ENCODE measurements at places on chromosomes 2 and 18. TPM values are rescaled to one million over a fixed set of nuclear protein-coding genes. Genes with fewer than 3 reads are reported as not detected.
A peak's percentile ranks its signal among the peaks of the same experiment; 100 is the strongest.

RAD51AP2 gene
- total RNA-seq: not detected

DNA sequence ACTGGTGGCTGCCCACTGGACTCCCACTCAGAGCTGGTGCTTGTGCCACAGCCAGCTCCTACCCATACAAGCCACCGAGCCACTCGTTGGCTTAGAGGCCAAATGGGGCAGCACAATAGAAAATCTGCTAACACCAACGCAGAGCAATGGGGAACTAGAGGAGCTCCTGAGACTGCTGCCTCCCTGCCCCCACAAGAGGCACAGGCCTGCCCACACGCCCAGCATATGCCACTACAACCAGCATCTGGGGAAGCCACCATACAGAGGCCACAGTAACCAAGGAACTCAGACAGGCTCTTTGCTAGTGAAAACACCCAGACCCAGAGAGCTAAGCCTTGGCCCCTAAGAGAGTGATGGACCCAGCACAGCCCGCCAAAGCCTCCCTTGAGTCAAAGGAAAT lies 231.2 kb upstream of the RAB6C start:
- DNase-seq: no peak
- H3K27me3 ChIP-seq: no peaks in the 10 kb centered on the region
- H3K4me1 ChIP-seq: no peaks in the 10 kb centered on the region
- H3K4me3 ChIP-seq: no peak overlapping the region
- H3K27ac ChIP-seq: no peak overlapping the region

DNA sequence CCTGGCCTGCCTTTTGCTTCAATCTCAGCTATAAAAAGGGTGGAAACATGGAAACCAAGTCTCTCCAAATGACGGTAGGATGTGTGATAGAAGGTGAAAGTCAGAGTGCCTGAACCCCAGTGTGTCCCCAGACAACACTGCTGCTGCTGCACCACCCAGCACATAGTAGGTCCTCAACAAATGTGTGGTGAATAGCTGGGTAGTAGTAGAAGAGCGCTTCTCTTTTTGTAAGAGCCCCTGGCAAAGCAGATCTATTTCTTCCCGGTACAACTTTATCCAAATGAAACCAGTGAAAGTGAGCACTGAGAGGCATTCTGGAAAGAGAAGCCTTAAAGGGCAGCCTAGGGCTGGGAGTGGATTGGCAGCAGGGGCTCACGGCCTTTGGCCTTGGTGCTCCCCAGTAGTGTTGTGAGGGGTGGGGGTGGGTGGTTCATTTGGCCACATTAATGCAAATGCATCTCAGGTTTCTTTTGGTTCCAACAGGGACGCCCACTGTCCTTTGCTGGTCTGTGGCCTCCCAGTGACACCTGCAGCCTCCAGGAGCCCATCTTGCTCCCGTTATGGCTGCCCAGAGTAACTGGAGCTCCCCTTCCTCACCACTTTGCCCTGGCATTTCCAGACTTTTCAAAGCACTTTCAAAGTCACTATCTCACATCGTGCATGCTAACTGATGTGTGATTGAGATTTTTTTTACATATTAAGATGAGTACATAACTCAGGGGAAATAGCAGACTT lies 304.3 kb upstream of the EPAS1 start:
- H3K4me1 ChIP-seq: peaks cover 4% of the 10 kb centered on the region
- H3K27ac ChIP-seq: no peak overlapping the region
- no peak for DNase-seq
- H3K4me3 ChIP-seq: no peak overlapping the region
- H3K27me3 ChIP-seq: no peaks in the 10 kb centered on the region
- no peaks in the 10 kb centered on the region for H3K36me3 ChIP-seq

MAP3K19 gene
- not detected for total RNA-seq

GRCh38 chr2:55025627-55026026 lies 24.6 kb downstream of the RTN4 start:
- peaks cover 25% of the 10 kb centered on the region for H3K36me3 ChIP-seq
- H3K4me3 ChIP-seq: no peak overlapping the region
- no peaks in the 10 kb centered on the region for H3K27me3 ChIP-seq

FRZB gene
- total RNA-seq: 0.49 TPM

AKAIN1 gene
- not detected for total RNA-seq

DNA sequence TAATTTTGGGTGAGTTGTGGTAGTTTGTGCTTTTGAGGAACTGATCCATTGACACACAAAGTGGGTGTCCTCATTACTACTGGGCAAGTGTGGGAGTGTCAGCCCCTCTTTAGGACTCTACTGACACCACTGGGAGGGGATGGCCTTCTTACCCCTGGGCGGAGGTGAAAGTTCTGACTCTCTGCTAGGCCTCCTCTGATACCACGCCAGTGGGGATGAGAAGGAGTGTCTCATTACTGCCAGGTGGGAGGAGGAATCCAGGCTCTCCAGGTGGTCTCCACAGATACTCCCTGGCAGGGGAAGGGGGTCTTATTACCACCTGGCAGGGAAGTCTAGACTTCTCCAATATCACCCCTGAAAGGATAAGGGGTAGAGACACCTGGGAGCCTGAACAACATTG lies 9.1 kb downstream of the LCLAT1 start:
- DNase-seq: no peak
- peaks cover 5% of the 10 kb centered on the region for H3K36me3 ChIP-seq
- H3K27me3 ChIP-seq: no peaks in the 10 kb centered on the region
- H3K4me3 ChIP-seq: no peak overlapping the region
- no peaks in the 10 kb centered on the region for H3K4me1 ChIP-seq

GRCh38 chr2:239945751-239946561 lies 79.2 kb downstream of the NDUFA10 start:
- H3K36me3 ChIP-seq: no peaks in the 10 kb centered on the region
- H3K27me3 ChIP-seq: no peaks in the 10 kb centered on the region
- no peaks in the 10 kb centered on the region for H3K4me1 ChIP-seq
- no peak overlapping the region for H3K4me3 ChIP-seq
- no peak for DNase-seq

- H3K36me3 ChIP-seq: peaks cover 15% of the 10 kb centered on the region
- H3K27ac ChIP-seq: no peak overlapping the region
- no peak overlapping the region for H3K4me3 ChIP-seq
- DNase-seq: no peak
- H3K4me1 ChIP-seq: no peaks in the 10 kb centered on the region
Observed at GRCh38 chr2:177483531-177483930, 91.0 kb downstream of the AGPS start.

DNA sequence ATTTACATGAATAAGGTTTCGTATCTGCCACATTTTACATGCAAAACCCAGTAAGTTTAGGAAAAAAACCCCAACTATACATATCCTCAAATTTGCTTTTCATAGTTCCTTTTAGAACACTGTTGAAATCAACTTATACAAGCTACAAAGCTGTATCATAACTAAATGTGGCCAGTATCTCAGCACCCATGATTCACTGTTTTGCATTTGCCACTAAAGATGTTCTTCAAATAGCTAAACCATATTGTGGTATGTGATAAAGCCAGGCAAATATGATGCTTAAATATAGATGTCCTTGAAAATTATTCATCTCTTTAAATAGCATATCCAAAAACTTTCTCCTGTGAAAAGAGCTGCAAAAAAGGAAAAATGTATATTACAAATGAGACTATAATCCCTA lies 29.9 kb downstream of the ROCK2 start:
- no peaks in the 10 kb centered on the region for H3K27me3 ChIP-seq
- no peak overlapping the region for H3K27ac ChIP-seq
- H3K36me3 ChIP-seq: no peaks in the 10 kb centered on the region
- no peaks in the 10 kb centered on the region for H3K4me1 ChIP-seq
- H3K4me3 ChIP-seq: no peak overlapping the region
- DNase-seq: no peak

UGT1A4 gene
- not detected for total RNA-seq

GRCh38 chr2:162317861-162318327 lies 590 bp downstream of the IFIH1 start:
- no peak for DNase-seq
- no peaks in the 10 kb centered on the region for H3K36me3 ChIP-seq
- H3K4me3 ChIP-seq: no peak overlapping the region
- no peaks in the 10 kb centered on the region for H3K4me1 ChIP-seq
- no peak overlapping the region for H3K27ac ChIP-seq

DNA sequence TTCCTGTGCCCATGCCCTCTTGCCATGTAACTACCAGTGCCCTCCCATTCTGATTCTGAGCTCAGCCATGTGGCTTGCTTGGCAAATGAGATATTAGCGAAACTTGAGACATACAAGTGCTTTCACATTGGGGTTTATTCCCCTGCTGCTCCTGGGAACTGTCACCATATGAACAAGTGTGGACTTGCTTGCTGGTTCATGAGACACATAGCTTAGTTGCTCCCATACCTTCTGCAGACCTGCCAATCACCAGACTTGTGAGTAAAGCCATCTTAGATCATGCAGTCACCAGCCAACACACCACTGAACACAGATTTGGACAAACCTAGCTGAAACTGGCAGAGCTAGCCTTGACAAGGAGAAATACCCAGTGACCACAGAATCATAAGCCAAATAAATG lies 155.1 kb downstream of the SS18 start:
- DNase-seq: no peak
- no peak overlapping the region for H3K27ac ChIP-seq
- H3K27me3 ChIP-seq: no peaks in the 10 kb centered on the region
- H3K36me3 ChIP-seq: no peaks in the 10 kb centered on the region

- no peaks in the 10 kb centered on the region for H3K36me3 ChIP-seq
- no peak overlapping the region for H3K4me3 ChIP-seq
- peaks cover 9% of the 10 kb centered on the region for H3K27me3 ChIP-seq
Observed at GRCh38 chr2:19299522-19299921, 58.9 kb downstream of the OSR1 start.

CFC1 gene
- total RNA-seq: not detected

RAB6C gene
- total RNA-seq: not detected

DNA sequence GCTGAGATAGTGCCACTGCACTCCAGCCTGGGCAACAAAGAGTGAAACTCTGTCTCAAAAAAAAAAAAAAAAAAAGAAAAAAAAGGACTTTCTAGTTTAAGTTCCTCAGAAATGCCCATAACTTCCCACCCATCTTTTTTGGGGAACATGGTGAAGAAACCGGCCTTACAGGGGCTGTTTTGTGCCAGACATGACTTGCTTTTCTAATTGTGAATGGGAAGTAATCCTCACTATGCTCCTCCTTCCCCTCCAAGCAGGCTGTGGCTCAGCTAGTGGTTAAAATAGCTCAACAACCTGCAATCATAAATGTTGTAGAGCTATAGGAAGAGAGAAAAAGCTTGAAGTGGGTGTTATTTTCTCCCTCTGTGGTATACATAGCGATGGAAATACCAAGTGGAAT lies 34.1 kb upstream of the OLA1 start:
- no peak overlapping the region for H3K27ac ChIP-seq
- H3K4me3 ChIP-seq: no peak overlapping the region
- H3K27me3 ChIP-seq: no peaks in the 10 kb centered on the region
- no peaks in the 10 kb centered on the region for H3K4me1 ChIP-seq
- no peak for DNase-seq

GRCh38 chr2:157460384-157460837 lies 16.5 kb upstream of the CYTIP start:
- H3K36me3 ChIP-seq: no peaks in the 10 kb centered on the region
- H3K27ac ChIP-seq: no peak overlapping the region
- peak; percentile 15 for DNase-seq
- H3K4me1 ChIP-seq: peaks cover 2% of the 10 kb centered on the region

DNA sequence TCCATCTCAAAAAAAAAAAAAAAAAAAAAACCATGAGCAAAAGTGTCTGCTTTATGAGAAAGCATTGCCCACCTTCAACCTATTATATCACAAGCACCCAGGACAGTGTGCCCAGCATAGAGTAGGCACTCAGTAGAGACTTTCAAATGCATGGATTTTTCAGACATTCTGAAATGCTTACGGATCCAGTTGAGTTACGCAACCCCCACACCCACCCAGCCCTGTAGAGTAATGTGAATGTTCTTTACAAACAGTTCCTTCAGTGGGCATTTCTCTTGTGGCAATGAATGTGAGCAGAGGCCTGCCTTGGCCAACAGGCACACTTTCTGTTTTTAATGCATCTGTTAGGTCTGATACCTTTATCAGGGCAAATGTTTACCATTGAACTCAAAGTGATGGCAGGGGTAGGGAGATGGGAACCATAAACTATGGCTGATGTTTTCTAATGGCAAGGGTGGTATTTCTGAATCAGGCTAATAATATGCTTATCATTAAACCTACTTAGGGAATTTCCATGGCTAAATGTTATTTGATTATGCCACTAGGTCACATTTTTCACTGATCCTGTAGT lies 65.0 kb upstream of the RPL31 start:
- no peaks in the 10 kb centered on the region for H3K36me3 ChIP-seq
- no peaks in the 10 kb centered on the region for H3K4me1 ChIP-seq
- no peak overlapping the region for H3K4me3 ChIP-seq
- 0 out of 2 replicates have a peak, but pooled peaks cover 3% of the 10 kb centered on the region for H3K27me3 ChIP-seq
- H3K27ac ChIP-seq: no peak overlapping the region

TIA1 gene
- total RNA-seq: 148 TPM

- H3K4me1 ChIP-seq: no peaks in the 10 kb centered on the region
- no peak for DNase-seq
- no peak overlapping the region for H3K27ac ChIP-seq
- H3K27me3 ChIP-seq: no peaks in the 10 kb centered on the region
- no peaks in the 10 kb centered on the region for H3K36me3 ChIP-seq
- no peak overlapping the region for H3K4me3 ChIP-seq
Observed at GRCh38 chr18:13541621-13542519, 184.5 kb downstream of the FAM210A start.

- no peak overlapping the region for H3K27ac ChIP-seq
- H3K4me3 ChIP-seq: no peak overlapping the region
- H3K4me1 ChIP-seq: no peaks in the 10 kb centered on the region
- H3K27me3 ChIP-seq: no peaks in the 10 kb centered on the region
Observed at GRCh38 chr2:53286345-53286744, 481.3 kb upstream of the CHAC2 start.
